NCI-H1694 (cell line): ENCODE measurements at places on chromosomes 3 and 15.

DNA sequence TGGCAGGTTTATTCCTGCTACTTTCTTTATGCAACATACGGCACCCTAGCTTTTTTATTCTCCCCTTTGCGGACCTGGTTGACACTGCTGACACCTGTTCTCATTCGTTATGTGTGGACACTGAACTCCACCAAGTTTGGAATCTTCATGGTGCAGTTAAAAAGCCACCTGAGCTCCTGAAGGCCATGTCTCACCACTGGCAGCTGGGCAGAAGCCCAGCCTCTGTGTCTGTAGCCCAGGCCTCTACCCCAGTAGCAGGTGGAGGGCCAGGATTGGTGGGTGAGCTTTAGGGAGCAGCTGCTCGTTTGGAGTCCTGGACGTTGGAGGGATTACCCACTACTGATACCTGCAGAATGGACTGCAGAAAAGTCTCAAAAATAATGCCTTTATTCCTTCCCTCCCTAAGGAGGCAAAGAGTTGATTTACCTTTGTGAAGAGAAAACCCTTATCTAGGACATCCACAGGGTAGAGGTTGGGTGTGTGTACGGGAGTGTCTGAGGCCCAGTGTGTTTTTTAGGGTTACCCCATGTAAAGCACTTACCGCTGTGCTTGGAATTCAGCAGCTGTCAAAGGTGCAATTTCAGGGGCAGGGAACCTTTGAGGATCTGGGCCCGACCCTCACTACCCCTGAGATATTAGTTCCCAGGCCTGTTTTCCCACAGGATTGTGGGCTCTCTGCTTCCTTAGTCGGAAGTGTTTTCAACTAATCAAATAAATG, 637 bp upstream of the CCNDBP1 start:
- no peak for DNase-seq

DNA sequence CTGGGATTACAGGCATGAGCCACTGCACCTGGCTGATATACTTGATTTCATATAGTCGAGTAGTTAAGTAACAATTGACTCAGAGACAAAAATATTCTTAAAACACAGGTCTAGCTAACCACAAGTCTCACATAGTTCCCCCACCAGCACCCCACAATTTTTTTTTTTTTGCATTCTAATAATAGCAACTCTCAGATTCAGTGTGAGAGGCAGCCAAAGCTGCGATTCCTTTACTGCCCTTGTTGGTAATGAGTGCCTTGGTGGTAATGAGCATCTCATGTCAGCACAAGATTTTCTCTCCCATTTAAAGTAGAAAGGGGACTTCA, 72.5 kb downstream of the WWTR1 start:
- no peak for DNase-seq

DNA sequence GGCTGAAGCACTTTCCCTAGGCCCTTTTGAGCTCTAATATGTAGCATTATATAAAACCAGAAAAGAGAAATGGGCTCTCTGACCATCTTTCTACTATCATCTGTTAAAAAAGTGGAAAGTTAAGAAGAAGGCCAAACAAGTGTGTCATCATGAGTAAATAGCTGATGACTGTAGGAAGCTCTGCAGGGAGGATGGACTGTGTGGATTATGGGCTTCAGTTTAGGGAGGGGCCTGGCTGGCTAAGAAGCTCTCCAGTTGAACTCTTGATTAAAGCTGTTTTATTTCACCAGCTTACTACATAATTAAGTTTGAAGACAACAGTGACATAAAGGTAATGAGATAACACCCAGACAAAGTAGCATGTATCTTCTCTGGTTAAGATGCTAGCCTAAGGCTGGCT, 30.6 kb downstream of the INTS14 start:
- no peak for DNase-seq

- DNase-seq, result peak; percentile 40
Observed at GRCh38 chr3:197367081-197367780, 68.8 kb upstream of the DLG1 start.

DNA sequence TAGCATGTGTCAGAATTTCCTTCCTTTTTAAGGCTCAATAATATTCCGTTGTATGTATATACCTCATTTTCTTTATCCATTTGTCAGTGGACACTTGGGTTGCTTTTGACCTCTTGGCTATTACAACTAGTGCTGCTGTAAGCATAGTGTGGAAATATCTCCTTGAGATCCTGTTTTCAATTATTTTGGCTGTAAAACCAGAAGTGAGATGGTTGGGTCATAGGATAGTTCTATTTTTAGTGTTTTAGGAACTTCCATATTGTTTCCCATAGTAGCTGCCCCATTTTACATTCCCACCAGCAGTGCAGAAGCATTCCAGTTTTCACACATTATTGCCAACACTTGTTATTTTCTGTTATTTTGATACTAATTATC, 70.4 kb upstream of the C15orf39 start:
- no peak for DNase-seq

- no peak for DNase-seq
Observed at GRCh38 chr3:31729082-31729481, 196.4 kb downstream of the STT3B start.
